Islet precursor cell (in vitro differentiated cells): ENCODE measurements at places on chromosomes 2 and 18.

- DNase-seq = no peak
Observed at GRCh38 chr2:176446718-176447414, 177.6 kb downstream of the MTX2 start.

GRCh38 chr2:230664128-230664527 lies 48.5 kb upstream of the CAB39 start:
- DNase-seq = no peak

GRCh38 chr2:219689676-219690628 lies 62.5 kb downstream of the SLC4A3 start:
- peak; percentile 61 for DNase-seq

- DNase-seq = no peak
Observed at GRCh38 chr2:161733025-161733424, 108.8 kb downstream of the SLC4A10 start.

DNA sequence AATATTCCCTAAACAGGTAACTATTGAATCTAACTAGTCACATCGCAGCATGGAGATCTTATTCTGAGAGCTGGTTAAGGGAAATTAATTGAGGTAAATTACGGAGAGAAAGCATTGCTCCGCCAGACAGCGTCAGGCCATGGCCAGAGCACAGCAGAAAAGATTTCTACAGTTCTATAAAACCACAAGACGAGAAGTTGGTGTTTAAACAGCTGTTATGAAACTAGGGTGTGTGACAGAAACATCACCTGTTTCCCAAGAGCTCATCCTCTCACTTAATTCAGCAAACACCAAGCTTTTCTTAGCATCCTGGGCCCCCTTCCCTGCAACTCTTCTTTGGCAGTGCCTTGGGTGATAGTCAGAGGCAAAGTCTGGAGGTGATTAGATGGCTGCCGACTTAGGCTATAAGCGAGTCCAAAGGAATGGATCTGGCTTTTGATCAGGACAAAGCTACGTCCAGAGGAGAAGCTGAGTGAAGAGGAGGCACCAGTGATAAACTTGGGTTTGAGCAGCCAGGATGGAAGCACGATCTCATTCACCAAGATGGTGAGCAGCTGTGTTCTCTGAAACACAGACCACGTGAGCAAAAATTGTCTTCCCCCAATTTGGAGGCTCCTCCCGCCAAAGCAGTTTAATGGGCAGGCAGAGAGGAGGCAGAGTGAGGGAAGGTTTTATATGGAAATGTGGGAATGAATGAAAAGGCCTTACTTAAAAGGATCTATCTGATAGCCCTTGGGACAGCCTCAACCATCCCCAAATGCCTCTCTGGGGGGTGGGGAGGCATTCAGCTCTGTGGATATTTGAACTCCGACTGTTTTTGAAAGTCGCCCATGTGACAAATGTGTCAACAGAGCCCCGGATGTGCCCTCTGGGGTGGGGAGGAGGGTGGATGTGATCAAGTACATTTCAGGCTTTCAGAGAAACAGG lies 57.8 kb downstream of the PKDCC start:
- DNase-seq = peak; percentile 50

- DNase-seq = peak; percentile 54
Observed at GRCh38 chr2:136168720-136169119, 50.8 kb upstream of the CXCR4 start.
